Activated naive CD8-positive, alpha-beta T cell treated with anti-CD3 and anti-CD28 coated beads, Interleukin-2, amount 10 ng/mL, durations not matched to agents 7 days and 5 days (primary cell): ENCODE measurements at places on chromosomes 4 and X. TPM values are rescaled to one million over a fixed set of nuclear protein-coding genes. Genes with fewer than 3 reads are reported as not detected.

The DDIT4L gene
- total RNA-seq: not detected

The HMX1 gene
- not detected for total RNA-seq

The NWD2 gene
- total RNA-seq: not detected

The GABRE gene
- not detected for total RNA-seq

The XAGE1A gene
- not detected for total RNA-seq

The SMIM31 gene
- not detected for total RNA-seq

The FAM114A1 gene
- 0.34 TPM for total RNA-seq

The PRR32 gene
- total RNA-seq: not detected

The FGF5 gene
- total RNA-seq: not detected

The REPS2 gene
- total RNA-seq: 0.31 TPM
